ENCODE measurements at places on chromosomes 7 and 10.

- DNase-seq: no peak
Measured at GRCh38 chr10:62388328-62388727, 14.2 kb downstream of the ZNF365 start.

GRCh38 chr10:99280472-99280871, 44.8 kb upstream of the HPSE2 start:
- DNase-seq: no peak

- no peak for DNase-seq
Measured at GRCh38 chr10:88838766-88839350, 12.8 kb downstream of the ANKRD22 start.

DNA sequence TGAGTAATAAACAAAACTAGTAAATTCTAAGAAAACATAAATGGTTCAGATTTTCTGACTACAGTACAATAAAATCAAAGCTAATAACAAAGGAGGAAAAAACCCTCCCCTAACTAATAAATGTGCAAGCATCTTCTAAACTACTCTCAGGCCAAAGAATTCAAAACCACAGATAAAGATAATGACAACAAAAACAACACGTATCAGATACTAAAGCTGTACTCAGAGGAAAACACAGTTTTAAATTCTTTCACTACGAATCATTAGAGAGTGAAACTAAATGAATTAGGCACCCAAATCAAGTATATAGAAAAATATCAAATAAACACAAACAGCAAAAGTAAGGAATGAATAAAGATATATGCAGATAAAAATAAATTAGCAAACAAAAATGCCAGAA, 200.9 kb downstream of the TEX36 start:
- DNase-seq: no peak

DNA sequence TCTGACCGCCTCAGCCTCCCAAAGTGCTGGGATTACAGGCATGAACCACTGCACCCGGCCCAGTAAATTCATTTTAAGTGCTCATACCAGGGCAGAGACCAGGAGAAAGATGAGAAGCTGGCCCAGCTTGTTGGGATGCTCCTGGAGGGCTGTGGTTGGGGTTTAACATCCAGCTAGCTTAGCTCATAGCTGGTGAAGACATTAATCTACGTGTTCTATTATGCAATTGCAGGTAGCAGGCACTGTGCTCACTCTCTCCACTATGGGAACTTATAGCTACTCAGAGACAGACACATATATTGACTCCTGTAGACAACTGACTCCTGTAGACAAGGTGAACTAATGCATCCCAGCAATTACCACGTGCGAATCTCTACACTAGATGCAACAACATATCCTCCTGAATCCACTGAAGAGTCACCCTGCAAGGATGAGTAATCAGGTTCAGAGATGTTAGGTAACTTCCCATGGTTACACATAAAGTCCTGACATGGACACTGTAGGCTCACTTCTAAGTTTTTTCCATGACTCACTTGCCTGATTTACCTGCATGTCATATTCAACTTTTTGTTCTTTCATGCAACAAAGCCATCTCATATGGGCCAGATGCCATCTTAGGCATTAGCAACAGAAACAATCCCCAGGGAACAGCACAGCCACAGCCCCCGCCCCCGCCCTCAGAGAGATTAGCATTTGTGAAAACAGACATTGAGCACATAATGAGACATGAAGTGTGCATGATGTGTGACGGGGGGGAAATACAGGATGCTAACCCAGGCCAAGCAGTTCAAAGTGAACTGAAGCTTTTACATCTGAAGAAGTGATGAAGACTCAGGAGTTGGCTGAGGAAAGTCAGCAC, 37.2 kb downstream of the ERLIN1 start:
- no peak for DNase-seq
